ENCODE measurements at places on chromosomes 13 and 19.

- DNase-seq: no peak
Observed at GRCh38 chr19:8370176-8371010, 6.4 kb downstream of the ANGPTL4 start.

DNA sequence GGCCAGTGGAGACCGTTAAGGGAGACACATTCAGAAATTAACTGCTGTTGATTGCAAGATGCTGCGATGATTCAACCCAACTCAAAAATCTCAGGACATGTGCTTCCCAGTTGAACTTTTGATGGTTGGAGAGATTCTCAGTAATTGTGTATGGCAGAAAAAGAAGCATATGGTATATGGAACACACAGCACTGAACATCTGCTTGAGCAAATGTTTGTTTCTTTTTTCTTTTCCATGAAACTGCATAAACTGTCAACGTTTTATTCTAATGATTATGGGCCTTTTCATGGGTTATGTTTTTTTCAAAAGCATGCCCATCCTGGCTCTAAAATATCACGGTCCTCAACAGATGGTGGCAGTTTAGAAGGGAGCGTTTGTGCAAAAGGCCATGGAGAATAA lies 40.1 kb upstream of the USP29 start:
- no peak for DNase-seq

DNA sequence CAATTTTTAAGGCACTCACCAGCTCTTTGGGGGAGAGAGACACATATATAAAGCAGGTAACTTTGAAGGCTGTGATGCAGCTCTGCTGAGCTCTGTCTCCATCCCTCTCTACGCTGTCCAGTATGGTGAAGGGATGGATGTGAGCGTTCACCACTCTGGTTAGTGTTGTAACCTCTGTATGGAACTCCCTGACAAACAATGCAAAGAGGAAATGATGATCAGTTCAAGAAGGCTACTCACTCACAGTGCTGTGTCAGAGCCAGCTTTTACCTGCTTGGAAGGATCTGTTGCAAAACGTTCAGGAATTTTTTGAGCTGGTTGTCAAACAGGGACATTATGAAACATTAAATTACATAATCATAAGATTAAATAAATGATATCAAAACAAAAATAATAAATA lies 90.8 kb upstream of the SLC10A2 start:
- no peak for DNase-seq

DNA sequence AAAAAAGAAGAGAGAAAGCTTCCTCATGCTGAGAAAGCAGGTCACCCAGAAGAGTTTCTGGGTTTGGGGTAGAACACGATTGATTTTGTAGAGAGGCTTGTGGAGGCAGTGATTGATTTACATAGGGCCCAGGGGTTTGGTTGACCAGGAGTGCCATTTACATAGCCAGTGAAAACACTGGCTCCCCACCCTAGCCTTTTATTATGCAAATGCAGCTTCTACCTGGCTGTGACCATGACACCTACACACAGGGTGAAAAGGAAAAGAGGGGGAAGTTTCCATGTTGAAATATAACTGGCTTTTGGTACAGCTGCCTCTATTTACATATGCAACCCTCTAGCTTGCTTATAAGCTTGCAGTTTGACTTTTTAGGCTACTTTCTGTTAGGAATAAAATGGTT lies 62.0 kb downstream of the ZNF100 start:
- DNase-seq: no peak

- DNase-seq: no peak
Observed at GRCh38 chr13:43329702-43330101, 306.3 kb downstream of the DNAJC15 start.

GRCh38 chr19:46994141-46994686 lies 25.4 kb upstream of the NPAS1 start:
- DNase-seq: no peak

DNA sequence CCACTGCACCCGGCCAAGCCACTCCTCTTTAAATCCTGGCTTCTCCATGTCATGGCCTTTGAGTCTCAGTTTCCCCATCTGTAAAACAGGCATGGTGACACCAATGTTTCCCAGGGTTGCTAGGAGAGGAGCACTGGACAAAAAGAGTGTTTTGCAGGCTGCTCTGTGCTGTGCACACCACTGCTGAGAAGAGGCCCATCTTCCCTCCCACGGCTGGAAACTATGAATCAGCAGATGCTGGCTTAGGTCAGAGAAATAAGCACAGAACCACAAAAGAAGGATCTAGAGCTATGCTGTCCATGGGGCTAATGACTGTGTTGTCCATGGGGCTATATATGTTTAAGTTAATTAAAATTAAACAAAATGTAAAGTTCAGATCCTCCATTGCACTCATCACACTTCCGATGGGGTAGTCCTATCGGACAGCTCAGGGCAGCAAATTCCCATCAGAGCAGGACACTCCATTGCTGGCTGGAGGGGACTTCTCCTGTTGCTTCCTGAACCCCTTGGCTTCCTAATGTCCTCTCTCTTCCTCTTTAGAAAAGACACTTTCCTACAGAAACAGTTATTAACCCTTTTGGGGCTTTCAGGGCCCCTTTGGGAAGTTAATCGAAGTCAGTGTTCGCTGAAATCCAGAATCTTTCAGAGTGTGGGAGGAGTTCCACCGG lies 37.1 kb downstream of the TSHZ3 start:
- DNase-seq: no peak

- no peak for DNase-seq
Observed at GRCh38 chr13:63044589-63045313, 1629.1 kb upstream of the PCDH20 start.

- DNase-seq: no peak
Observed at GRCh38 chr13:30276178-30276577, 31.2 kb downstream of the KATNAL1 start.

- DNase-seq: no peak
Observed at GRCh38 chr19:53704011-53704410, 72.2 kb downstream of the DPRX start.

GRCh38 chr19:44572581-44572900 lies 40.8 kb upstream of the IGSF23 start:
- DNase-seq: no peak

GRCh38 chr19:33580026-33580644 lies 41.6 kb upstream of the CHST8 start:
- no peak for DNase-seq

DNA sequence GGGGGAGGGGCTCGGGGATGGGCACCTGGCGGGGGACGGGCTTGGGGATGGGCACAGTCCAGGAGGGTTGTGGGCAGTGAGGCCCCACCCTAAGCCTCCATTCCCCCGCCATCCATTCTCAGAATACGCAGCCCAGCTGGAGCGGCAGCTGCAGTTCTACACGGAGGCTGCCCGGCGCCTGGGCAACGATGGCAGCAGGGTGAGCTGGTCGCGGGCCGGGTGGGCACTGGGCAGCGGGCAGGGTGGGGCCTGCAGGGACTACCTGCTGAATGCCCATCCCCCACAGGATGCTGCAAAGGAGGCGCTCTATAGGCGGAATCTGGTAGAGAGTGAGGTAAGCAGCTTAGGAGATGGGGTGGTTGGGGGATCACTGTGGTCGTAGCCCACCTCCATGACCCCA lies 8.3 kb downstream of the PODNL1 start:
- no peak for DNase-seq

Measured in activated T-helper 1 cell treated with anti-CD3 and anti-CD28 coated beads, Interleukin-2, amount 50 U/mL, for 16 hours (primary cell).